ENCODE measurements at places on chromosomes 6 and 20.

- peak; percentile 50 for DNase-seq
These were observed 236.3 kb downstream of the EPHA7 start for GRCh38 chr6:93182938-93183479.

- no peak for DNase-seq
These were observed 35.7 kb downstream of the KCNB1 start for GRCh38 chr20:49446808-49447207.

- no peak for DNase-seq
These were observed 46.3 kb downstream of the SCAND1 start for GRCh38 chr20:35908007-35908406.

GRCh38 chr6:1929931-1930330 lies 315.5 kb downstream of the GMDS start:
- no peak for DNase-seq

DNA sequence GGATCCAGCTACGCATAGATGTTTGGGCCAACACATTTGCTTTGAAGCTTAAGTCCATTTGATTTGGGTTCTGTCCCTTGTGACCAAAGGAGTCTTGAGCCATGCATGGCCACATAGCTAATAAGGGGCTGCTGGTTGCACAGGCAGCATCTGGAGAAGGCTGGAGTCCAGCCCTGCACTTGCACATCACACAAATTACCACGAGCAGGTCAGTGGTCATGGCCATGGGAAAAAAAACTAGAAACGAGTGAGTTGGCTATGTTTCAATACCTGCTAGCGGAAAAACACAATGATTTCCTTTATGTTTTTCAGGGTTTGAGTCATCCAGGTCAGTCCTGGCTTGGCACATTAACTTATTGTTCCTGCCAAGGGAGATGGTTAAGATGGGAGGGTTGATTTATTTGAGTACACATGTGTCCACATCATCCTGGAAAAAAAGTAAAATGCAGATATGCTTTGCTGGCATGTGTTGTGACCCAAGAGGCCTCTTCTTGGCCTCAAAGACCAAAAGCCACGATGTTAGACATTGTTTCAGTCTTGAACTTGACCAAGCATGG lies 5.6 kb upstream of the STX16 start:
- DNase-seq: peak; percentile 22

GRCh38 chr20:45061244-45061643 lies 39.7 kb downstream of the KCNS1 start:
- DNase-seq: no peak

GRCh38 chr20:45448270-45448669 lies 21.3 kb upstream of the WFDC2 start:
- DNase-seq: no peak

GRCh38 chr6:134850721-134851305 lies 99.1 kb downstream of the ALDH8A1 start:
- DNase-seq: no peak

- DNase-seq: no peak
These were observed 95.2 kb downstream of the GMPR start for GRCh38 chr6:16333580-16333979.

DNA sequence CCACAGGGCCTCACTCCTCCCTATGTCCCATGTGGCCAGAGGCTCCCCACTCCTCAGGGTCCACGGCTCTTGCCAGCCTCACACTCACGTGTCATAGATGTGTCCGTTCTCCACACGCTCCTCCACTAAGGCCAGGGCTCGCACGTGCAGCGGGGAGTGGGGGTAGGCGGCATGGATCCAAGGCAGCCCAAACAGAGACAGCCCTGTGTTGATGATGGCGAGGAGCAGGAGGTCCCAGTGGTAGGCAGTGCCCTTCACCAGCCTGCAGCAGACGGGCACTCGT lies 10.3 kb downstream of the SLC4A11 start:
- no peak for DNase-seq

GRCh38 chr6:138486249-138487101 lies 12.8 kb downstream of the NHSL1 start:
- peak; percentile 45 for DNase-seq

DNA sequence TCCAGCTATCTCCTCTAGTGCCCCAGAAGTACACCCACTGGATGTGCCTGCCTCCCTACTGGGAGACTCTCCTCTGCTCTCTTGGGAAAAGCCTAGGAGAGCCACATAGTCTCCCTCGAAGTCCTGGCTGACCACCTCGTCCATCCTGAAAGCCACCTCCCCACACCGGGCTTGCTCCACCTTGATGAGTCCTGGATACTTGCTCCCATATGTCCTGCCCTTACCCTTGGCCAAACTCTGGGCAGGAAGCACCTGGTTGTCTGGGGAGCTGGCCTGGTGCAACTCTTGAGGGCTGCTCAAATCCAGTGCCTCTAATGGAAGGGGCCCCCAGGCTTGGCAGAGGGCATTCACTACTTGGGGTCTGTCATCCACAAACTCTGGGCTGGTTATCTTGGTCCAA lies 19.3 kb downstream of the KIAA1755 start:
- no peak for DNase-seq

GRCh38 chr20:61886721-61887595 lies 178.7 kb downstream of the TAF4 start:
- DNase-seq: peak; percentile 42

DNA sequence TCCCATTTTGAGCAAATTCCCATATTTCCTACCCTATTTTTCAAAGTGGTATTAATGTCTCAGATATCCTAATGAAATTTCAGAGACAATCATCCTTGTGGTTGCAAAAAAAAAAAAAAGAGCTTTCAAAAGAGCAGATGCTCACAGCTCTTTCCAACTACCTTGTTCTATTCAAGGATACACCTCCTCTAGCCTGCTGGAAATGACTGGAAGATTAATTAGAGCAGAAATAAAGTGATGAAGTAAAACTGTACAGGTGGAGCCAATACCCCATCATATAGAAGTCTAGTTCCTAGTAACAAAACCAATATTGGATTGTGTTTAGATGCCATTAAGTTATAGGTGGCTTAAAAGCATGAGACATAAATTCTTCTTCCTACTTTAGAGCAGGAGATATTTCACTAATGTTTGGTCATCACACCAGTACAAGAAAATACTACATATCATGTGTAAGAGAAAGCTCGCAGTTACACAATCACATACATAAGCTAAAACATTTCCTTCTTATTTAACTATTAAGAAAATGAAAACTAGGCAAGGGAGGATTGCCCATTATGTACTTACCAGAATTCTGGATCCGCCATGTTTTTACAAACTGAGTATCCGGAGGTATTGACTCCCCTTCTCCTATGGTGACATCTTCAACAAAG lies 42.4 kb downstream of the ILRUN start:
- DNase-seq: no peak

DNA sequence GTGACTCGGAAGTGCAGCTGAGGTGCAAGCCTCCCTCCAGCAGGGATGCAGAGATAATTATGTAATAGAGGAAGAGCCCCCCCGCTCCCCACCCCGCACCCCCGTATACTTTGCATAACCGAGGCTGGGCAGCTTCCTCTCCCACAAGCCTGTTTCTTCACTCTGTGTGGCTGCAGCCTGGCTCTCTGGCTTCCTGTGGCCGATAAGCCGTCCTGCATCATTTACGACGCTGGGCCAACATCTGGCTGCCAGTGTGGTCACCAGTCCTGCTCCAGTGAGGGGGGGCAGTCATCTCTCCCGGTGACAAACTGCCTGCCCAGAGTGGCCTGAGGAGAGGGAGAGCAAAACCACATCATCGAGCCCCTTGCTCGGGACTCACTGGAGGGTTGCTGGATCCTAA lies 59.2 kb downstream of the RBM38 start:
- DNase-seq: peak; percentile 49

- DNase-seq: peak; percentile 50
These were observed 54.2 kb downstream of the MRPL14 start for GRCh38 chr6:44072959-44073611.

DNA sequence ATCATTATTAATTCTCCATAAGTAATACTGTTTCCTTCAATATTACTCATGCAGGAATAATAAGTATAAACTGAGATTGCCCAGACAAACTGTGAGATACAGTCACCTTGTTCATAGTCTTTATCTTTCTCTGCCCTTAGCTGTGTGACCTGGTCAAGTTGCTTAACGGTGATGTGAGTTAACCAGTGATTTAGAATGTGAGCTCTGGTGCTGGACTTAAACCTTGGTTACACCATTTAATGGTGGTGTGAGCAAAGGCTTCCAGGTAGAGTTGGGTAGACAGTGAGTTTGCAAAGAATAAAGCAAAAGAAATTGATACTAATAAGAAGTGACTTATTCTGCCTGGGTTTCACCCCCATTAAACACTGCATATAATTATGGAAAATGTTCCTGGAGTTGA lies 86.2 kb upstream of the DEFB112 start:
- DNase-seq: no peak

All from HT-29 (cell line).